ENCODE measurements at places on chromosomes 3 and 15.

- no peak for DNase-seq
Measured at GRCh38 chr3:50737193-50737905, 62.6 kb downstream of the DOCK3 start.

GRCh38 chr15:32750979-32751378, 33.2 kb downstream of the GREM1 start:
- no peak for DNase-seq

DNA sequence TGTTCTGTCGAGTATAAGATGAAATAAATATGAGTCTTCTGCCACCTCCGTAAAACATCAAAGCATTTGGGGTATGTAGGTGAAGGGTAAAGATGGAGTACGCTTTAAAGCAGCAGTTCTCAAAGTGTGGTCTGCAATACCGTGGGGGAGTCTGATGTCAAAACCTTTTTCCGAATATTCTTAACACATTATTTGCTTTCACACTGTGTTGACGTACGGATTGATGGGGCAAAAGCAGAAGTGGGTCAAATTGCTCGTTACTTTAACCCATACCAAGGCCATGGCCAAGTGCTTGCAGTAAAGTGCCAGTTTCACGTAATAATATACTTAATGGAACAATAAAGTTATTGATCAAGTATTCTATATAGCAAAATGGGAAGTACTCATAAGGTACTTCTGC, 36.3 kb downstream of the PAK2 start:
- no peak for DNase-seq

- no peak for DNase-seq
Measured at GRCh38 chr3:182105875-182106274, 394.1 kb downstream of the SOX2 start.

GRCh38 chr3:64152086-64152485, 73.2 kb downstream of the PRICKLE2 start:
- peak; percentile 94 for DNase-seq

DNA sequence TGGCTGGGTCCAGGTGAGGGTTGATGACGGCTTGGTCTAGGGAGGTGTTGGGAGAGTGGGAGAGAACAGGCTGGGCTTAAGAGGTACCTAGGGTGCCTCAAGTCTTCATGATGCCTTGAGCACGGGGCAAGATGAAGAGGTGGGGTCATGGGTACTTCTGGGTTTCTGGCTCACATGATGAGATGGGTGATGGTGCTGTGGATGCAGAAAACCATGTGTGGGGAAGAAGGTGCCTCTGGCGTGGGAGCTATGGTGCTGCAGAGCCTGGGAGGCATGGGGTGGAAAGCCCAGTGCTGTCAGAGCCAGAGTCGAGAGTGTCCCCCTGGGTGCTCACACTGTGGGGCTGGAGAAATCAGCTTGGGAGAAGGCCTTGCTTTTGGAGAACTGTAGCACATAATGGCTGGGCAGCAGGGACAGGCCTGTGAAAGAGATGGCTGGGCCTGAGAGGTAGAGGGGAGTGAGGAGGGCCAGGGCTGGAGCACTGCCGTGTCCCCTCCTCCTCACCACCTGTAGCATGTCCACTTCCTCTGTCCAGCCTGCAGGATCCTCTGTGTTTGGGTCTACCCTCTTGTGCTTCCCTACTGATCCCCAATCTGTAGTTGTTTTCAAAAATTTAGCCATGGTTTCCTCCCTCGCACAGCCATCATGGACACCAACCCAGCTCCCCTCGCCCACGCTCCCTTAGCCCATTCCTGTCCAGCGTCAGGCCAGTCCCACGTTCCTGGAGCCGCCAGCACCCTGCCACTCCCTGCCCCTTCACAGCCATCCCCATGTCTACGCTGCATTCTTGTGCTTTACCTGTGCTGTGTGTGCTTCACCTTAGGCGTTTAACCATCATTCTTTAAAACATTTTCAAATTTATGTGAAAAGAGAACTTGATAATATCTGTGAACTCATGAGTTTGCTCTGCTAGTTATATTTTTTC, 132.0 kb downstream of the EEFSEC start:
- DNase-seq = no peak

DNA sequence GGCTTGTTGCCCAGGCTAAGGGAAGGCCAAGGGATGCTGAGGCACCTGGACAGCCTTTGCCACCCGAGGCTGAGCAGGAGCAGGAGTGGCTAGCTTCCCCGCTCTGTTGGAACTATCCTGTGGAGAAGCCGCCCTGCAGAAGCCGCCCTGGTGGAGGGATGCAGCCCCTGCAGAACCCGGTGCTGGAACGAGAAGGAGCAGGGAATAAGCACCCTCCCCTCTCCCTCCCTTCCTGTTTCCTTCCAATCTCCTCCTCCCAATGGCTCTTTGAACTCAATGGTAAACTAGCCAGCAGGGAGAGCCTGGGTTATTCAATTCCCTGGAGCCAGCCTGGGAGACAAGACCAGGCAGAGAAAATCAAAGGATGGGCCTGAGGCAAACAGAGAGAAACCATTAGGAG, 11.8 kb upstream of the HRG start:
- DNase-seq = no peak

GRCh38 chr3:105708980-105709379, 159.8 kb downstream of the CBLB start:
- no peak for DNase-seq

DNA sequence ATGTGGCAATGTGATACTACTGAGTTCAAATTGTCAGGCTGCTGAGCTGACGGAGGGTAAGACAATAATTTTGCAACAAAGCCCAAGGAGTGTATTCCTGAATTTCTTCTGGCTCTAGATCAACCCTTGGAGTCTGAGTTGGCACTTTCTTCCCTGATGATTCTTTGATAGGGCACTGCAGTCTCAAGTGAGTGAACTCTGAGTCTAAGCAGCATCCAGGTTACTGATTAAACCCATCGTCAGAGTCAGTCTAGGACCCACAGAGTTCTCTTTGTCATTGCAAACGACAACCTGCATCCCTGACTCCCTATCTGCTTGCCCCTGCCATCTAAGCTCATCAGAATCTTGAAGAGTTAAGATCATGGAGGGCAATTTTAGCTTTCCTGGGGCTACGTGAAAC, 58.6 kb downstream of the MME start:
- DNase-seq = no peak

GRCh38 chr15:43209059-43209824, 11.6 kb downstream of the EPB42 start:
- DNase-seq = no peak

DNA sequence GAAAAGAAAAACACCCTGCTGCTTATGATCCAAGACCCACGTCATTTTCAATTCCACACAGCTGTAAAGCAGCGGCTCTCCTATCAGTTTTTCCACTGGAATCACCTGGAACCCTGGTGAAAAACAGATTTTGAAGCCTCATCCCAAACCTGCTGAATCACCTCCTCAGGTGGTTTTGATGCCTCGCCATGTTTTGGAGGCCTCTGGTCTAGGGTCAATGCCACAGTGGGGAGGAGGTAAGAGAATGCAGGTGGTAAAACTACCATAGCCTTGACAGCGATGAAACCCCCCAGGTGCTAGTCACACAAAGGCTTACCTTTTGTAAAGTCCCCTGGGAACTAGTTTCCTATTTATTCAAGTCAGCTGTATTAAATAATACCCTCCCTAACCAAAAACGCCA, 24.8 kb downstream of the MYO1E start:
- DNase-seq = no peak

GRCh38 chr3:10602769-10603768, 97.7 kb upstream of the ATP2B2 start:
- DNase-seq = no peak

DNA sequence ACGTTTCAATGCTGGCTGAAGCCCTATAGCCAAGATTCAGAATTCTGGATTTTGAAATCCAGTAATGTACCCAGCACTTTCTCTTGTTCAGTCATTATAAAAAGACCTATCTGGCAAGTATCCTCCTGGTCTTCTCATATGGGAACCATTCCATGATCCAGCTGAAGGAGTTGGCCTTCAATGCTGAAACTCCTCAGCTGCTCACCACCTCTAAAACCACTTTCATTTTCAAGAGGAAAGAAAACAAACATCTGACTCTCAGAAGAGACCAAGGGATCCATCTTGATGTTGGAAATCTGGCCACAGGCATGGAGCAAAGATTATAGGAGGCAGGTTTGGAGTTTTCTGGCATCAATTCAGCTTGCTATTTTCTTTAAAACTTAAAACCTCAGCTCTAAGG, 235.4 kb downstream of the FMN1 start:
- peak; percentile 93 for DNase-seq

DNA sequence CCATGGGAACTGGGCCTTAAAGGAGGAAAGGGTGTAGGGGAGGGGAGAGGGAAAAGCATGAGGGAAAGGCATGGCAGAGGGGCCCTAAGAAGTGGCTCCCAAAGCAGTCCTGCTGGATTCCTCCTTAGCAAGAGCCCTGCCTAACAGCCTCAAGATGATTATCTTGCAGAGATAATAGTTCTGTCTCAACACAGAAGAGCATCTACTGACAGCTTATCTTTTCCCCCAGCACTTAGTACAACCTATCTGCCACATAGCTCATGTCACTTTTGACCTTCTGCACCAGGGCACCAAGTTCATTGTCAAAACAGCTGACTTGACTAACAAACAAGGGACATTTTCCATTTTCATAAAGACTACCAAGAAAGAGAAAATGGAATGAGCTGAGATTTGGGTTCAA, 86.3 kb downstream of the ANP32A start:
- no peak for DNase-seq

- DNase-seq = no peak
Measured at GRCh38 chr3:61996366-61996765, 377.0 kb downstream of the FEZF2 start.

- DNase-seq = no peak
Measured at GRCh38 chr3:58111513-58112184, 99.1 kb downstream of the DNASE1L3 start.

DNA sequence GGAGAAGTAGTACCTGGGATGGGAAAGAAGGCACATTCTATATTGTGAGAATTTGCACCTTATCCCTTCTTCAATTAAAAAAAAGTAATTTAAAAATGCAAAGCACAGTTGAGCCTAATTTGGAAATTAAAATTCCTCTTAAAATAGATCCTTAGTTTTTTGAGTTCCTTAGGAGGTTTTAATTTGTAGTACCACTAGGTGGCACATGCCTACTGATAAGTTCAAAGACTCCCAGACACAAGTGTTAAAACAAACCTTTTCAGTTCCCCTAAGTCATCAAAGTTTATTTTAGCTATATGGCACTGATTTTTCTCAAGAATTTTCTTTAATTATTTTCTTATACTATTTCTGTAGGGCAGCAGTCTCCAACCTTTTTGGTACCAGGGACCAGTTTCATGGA, 127.6 kb upstream of the AZI2 start:
- peak; percentile 57 for DNase-seq

DNA sequence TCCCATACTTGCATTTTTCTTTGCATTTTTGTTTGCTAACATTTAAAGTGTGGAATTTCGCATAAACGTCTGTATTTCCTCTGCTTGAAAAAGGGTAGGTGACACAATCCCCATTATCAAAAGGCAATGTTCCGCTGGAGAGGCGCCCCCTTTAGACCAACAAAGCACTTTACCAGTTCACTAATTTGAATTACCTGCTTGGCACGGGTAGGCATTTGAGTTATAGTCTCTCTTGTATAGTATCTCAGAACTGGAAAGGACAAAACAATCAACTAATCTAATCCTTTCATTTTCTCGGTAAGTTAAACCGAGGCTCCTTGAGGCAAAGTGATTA, 775 bp upstream of the CCDC39 start:
- DNase-seq = no peak
